ENCODE measurements at places on chromosomes 4 and X.

DNA sequence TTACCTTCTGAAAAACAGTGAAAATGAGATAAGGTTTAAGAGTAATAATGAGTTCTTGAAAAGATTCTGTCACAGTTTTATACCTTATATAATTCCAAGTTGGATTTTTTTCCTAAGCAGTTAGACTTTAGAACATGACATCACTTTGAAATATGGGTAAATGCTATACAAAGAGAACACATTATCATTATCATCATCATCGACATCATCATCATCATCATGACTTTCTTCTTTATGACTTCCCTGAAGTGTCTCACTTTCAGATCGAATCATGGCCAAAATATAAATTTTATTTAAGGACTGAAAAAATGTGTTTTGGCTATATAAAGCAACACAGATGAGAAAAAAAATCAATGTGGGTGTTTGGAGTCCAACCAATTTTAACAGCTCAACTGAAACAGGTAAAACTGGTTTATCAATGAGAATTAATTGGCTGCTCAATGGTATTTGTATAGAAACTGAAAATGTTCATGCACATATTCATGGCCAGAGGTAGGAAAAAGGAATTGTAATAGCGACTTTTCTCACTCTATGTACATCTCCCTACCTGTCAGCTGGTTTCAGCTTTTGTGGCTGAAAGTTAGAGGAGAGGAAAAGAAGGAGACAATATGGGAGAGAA is 243.1 kb upstream of the GPC4 start:
- no peak for DNase-seq

DNA sequence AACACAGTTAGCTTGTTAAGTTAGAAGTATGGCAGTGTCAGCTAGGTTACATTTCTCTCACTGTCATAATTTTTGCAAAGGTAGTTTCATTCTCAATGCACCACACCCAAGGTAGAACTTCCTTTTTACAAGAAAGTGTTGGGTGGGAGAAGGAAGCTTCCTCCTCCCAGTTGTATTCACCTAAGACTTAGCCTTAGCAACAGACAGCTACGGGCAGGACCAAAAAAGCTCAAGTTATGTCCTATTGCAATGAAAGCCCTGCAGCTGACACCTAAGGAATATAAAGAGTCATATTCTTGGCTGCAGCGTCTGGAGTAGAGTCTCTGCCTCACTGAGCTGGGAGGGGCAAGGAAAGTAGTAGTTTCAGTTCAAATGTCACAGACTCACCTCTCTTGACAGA is 25.1 kb upstream of the PRDM8 start:
- no peak for DNase-seq

GRCh38 chr4:8352368-8353157 is 83.0 kb downstream of the HTRA3 start:
- no peak for DNase-seq

GRCh38 chr4:165548702-165549101 is 169.9 kb downstream of the CPE start:
- no peak for DNase-seq

GRCh38 chrX:154731184-154731583 is 19.7 kb downstream of the GAB3 start:
- no peak for DNase-seq

DNA sequence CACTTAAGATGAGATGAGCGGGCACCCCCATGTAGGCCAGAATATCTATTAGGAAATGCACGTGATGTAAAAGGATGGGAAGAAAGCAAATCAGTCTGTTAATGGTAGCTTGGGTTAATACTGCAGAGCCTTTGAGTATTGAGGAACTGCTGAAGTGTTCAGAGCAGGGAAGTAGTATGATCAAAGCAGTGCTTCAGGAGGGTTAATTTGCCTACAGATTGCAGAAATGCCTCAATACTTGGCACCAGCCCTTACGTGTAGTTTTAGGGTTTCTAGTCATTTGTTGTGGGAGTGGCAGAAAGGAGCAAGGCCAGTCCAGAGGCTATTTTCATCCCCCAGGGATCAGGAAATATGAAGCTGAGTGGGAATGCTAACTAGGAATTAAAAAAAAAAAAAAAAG is 19.7 kb downstream of the ZFX start:
- no peak for DNase-seq

DNA sequence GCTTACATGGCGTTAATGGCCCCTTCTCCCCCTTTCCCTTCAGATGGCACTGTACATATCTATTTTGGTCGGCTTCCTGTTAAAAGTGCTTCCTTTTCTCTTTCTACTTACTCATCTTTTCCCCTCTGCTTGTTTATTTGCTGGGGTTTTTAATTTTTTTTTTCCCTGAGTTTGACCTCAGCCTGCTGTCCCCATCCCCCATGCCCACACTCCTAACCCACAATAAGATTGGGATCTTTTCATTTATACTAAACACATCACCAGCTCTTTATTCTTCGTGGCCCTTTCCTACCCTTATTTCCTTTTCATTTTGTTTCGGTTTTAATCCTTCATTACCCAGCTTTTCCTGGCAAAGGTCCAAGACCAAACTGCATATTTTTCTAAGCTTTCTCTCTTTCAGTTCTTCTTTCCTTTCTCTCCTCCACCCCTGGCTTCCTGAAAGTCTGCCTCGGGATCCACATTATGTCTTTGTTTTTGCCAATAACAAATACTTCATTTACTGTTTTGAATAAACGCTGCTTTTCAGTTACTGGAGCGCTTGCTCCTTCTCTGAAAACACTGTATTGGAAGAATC is 152.0 kb upstream of the USP9X start:
- DNase-seq = no peak

GRCh38 chr4:152099981-152100378 is 339.2 kb upstream of the GATB start:
- DNase-seq = no peak

- DNase-seq = no peak
These were observed 106.5 kb upstream of the PAK3 start for GRCh38 chrX:110989447-110989846.

- DNase-seq = peak; percentile 22
These were observed 290.9 kb upstream of the LDB2 start for GRCh38 chr4:17189401-17189720.

GRCh38 chr4:145731028-145731427 is 51.1 kb downstream of the C4orf51 start:
- no peak for DNase-seq

DNA sequence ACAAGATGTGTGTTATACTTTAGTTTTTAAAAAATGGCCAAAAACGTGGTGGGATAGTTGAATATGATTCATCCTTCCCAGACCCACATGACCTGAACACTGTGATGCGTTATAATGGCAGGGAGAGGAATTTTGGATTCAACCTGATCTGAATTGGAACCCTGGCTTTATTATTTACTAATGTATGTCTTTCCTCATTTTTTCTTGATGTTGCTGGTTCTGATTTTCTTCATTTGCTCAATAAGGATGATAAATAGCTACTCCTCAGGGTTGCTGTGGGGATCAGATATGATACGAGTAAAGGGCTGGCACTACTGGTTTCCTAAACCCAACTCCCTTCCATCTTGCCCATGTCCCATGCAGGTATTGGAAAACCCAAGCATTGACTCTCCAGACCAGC is 24.2 kb upstream of the ACSL1 start:
- no peak for DNase-seq

GRCh38 chrX:42117318-42117717 is 194.0 kb upstream of the CASK start:
- DNase-seq = no peak

DNA sequence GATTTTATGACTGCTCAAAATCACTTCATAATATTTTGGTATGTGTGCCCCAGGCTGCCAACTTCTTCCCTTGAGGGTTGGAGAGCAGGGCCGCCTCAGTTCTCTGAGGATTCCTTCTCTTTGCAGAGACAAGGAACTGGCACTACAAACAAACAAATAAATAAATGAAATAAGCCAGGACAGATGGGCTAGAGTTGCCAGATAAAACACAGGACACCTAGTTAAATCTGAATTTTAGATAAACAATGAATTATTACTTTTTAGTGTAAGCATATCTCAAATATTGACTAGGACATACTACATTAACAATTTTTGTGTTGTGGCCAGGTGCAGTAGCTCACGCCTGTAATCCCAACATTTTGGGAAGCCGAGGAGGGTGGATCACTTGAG is 122.5 kb downstream of the FHDC1 start:
- DNase-seq = no peak

- no peak for DNase-seq
These were observed 14.9 kb downstream of the RASL11B start for GRCh38 chr4:52877036-52877435.

DNA sequence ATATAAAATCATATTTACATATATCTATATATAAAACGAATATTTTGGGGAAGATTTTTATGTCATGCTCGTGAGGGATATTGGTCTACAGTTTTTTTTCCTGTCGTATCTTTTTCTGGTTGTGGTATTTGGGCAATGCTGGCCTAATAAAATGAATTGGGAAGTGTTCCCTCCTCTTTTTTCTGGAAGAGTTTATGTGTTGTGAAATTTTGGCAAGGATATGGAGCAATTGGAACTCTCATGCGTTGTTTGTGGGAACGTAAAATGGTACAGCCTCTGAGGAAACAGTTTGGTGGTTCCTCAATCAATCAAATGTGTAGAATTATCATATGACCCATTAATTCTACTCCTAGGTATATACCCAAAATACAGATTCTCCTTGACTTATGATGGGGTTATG is 69.8 kb downstream of the ZNF182 start:
- DNase-seq = no peak

DNA sequence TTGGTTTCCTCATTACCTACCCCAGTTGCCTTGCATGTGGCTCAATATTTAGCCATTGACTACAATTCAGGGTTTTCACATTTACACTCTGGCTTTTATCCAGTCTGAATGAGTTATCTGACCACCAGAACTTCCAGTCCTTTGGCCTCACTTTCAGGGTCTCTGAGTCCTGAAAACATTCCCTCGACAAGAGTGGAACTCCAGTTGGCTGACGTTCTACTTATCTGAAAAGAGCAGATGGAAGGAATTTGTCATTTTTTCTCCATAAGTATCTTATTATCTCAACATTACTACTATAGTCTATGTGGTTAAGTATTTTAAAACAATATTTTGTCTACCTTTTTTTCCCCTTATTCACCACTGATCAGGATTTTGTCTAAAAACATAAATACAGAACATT is 5.2 kb upstream of the CASP6 start:
- no peak for DNase-seq

DNA sequence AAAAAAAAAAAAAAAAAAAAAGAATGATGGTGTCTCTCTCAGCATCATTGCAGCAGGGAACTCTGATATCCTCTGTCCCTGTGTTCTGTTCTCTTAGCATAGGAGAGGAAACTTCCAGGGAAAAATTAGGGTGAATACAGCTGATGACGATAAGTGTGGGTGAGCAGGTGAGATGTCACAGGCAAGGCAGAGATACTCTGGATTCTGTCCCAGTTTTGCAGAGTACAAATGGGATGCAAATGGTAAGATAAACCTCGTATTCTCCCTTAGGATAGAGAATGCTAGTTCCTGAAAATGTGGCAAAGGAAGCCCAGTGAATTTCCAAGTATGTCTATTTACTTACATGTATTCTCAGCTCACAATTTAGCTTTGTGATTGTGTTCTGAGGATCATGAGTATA is 671.6 kb upstream of the BOD1L1 start:
- DNase-seq = no peak

- DNase-seq = no peak
These were observed 63.8 kb downstream of the SLITRK2 start for GRCh38 chrX:145881175-145881995.

- no peak for DNase-seq
These were observed 85.0 kb upstream of the TENT5D start for GRCh38 chrX:80335062-80335830.

GRCh38 chrX:119942173-119942819 is 1.3 kb downstream of the NKAP start:
- no peak for DNase-seq

GRCh38 chrX:123350226-123350625 is 166.1 kb downstream of the GRIA3 start:
- no peak for DNase-seq

GRCh38 chrX:106611679-106612392 is at the start of gene RADX:
Gene RADX (plus strand): TSS chrX:106611978. CDS start chrX:106612081, 103 bp downstream.
- DNase-seq = peak; percentile 1

GRCh38 chr4:145177906-145178538 is 2.4 kb downstream of the OTUD4 start:
- no peak for DNase-seq

DNA sequence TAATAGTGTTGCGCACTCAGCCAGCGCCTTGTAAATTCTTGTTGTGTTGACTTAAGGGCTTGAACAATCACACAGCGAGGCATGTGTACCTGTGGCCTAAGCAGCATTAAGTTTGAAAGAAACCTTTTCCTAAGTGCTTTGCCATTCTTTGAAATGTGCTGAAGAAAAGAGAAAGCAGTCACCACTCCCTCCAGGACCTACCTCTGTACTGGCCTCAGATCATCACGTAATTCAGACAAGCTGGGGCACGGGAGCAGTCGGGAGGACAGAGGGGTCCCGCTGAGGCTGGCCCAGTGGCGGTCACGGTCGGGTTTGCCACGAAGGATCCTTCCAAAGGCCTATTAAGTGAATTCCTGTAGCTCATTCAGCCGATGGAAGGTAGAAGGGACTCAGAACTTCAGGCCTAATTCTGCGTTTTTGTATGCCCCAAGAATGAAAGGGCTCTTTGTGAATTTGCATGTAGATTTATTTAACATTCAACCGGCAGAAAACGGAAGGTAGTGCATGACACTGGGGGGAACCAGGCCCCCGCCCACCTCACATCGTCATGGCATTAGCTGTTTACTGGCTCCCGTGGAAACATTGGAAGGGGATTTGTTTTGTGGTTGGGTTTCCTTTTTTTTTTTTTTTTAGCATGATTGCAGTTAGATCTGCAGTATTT is 106.3 kb downstream of the TRAPPC11 start:
- DNase-seq = no peak

GRCh38 chr4:38320343-38320695 is 343.7 kb upstream of the KLF3 start:
- no peak for DNase-seq

- DNase-seq = peak; percentile 1
These were observed 23.6 kb downstream of the CA5B start for GRCh38 chrX:15761564-15762191.

- DNase-seq = no peak
These were observed 7.7 kb downstream of the LAP3 start for GRCh38 chr4:17584521-17585213.

- DNase-seq = no peak
These were observed 149.7 kb downstream of the ANTXR2 start for GRCh38 chr4:79923281-79923680.

- DNase-seq = no peak
These were observed 105.4 kb downstream of the GPC3 start for GRCh38 chrX:133880032-133880443.

DNA sequence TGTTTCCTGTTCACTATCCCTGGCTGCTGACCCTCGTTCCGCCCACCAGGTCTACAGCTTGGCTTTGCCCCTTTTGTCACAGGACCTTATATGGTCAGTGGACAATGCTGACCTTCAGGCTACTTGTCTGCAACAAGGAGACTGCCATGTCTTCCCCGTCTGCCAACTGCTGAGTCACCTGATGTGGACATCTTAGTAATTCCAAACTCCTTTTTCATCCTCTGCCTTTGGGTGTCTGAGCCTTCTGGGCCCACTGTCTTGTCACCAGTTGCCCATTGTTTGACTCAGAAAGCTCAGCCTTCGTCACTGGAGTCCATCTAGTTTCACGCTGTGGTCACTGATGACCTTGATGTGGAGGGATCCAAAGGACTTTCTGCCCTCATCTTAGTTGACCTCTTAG is 30.2 kb downstream of the GPRIN3 start:
- DNase-seq = no peak

Measured in amniotic stem cell (primary cell).